ENCODE measurements at places on chromosomes 4 and X.
A peak's percentile ranks its signal among the peaks of the same experiment; 100 is the strongest.

GRCh38 chrX:861921-862320 is 231.3 kb downstream of the SHOX start:
- no peak for DNase-seq

- DNase-seq: no peak
These were observed 36.5 kb downstream of the SHOX start for GRCh38 chrX:666762-667720.

- DNase-seq: peak; percentile 21
These were observed 23.8 kb downstream of the VCX2 start for GRCh38 chrX:8147226-8147625.

GRCh38 chr4:82898322-82899243 is 2.0 kb upstream of the THAP9 start:
- no peak for DNase-seq

GRCh38 chrX:123171781-123172180 is 12.3 kb upstream of the GRIA3 start:
- no peak for DNase-seq

DNA sequence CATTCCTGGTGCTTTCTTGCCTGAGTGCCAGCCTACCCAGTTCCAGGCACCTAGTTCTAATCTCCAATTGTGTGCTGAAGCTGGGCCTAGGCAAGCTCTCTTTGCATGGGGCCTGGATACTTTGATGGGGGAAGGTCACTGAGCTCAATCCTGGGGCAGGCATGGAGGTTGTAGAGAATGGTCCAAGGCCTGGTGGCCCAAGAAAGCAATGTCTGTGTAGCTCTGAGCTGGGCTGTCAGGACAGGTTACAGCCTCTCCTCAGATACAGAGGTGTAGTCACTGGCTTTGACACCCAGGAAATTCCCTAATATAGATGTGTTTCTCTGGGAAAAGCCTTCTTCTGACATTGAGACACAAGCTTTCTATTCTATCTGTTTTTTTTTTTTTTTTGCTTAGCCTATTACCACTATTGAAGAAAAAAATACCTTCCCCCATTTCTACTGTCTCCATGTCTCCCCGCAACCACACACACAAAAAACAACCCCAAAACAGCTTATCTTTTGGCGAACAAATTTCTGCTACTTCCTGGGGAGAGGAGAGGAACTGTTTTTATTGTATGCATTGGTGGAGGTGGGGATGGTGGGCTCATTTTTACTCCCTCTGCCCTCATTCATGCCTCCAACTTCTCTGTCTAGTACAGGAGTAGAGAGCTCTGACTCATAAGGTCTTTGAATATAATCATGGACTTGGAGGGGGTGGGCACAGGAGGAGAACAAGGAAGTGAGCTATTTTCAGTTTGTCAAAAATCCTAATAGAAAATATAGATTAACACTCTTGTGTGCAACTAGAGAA is 66.7 kb upstream of the DHX15 start:
- DNase-seq: no peak

- DNase-seq: no peak
These were observed 35.6 kb downstream of the PAK3 start for GRCh38 chrX:111131572-111131971.

GRCh38 chr4:77023920-77024319 is 51.9 kb downstream of the CCNI start:
- DNase-seq: no peak

DNA sequence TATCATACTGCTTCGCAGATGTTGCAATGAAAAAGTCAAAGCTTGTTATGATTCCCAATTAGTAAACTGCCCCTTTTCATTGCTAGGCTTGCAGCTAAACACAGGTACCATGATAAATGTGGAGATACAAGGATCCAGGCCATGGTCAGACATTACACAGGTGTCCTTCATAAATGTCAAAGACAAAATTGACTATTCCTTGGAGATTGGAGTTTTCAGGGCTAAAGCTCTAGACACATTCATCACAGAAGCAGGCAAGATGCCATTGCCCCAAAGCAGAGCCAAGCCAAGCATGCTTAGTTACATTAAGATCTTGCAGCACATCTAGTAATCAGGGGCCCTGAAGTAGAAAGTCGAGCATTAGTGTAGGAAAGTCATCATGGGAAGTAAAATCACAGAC is 111.3 kb upstream of the INTU start:
- no peak for DNase-seq

GRCh38 chr4:109846395-109847098 is 1.4 kb upstream of the LRIT3 start:
- DNase-seq: no peak

- no peak for DNase-seq
These were observed 2.8 kb upstream of the AMTN start for GRCh38 chr4:70515367-70516250.

GRCh38 chrX:118802857-118803256 is 20.8 kb upstream of the ZCCHC12 start:
- no peak for DNase-seq

DNA sequence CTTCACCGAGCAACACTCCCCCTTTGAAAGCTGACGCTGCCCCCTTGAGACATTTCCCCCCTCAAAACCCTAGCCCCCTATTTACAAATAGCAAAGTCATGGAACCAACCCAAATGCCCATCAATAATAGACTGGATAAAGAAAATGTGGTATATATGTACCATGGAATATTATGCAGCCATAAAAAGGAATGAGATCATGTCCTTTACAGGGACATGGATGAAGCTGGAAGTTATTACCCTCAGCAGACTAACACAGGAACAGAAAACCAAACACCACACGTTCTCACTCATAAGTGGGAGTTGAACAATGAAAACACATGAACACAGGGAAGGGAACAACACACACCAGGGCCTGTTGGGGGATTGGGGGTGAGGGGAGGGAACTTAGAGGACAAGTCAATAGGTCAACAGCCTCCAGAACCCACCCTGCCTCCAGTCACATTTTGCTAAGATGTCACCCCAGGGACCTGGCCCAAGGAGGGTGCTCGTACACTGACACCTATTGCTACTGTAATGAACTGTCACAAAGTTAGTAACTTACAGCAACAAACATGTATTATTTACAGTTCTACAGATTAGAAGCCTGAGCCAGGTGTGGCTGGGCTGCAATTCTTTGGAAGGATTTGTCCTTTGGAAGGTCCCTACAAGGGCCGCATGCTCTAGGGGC is 20.6 kb downstream of the SCD5 start:
- DNase-seq: no peak

DNA sequence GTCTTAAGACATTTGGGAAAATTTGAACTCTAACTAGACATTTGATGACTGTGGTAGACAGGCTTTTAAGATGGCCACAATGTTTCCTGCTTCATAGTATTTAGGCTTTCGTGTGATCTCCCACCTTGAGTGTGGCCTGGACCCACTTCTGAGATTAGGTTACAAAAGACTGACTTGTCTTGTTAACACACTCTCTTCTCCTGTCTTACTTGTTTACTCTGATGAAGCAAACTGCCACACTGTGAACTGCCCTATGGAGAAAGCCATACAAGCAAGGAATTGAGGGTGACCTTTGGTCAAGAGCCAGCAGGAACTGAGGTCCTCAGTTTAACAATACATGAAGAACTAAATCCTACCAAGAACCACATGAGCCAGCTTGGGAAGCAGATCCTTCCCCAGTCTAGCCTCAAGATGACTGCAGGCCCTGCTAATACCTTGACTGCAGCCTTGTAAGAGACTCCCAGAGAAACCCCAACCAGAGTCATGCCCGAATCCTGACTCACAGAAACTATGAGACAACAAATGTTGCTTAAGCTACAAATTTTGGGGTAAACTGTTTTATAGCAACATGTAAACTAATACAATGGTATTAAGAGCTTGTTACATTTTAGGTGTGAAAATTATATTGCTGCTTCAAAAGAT is 20.3 kb downstream of the UBA6 start:
- DNase-seq: no peak

DNA sequence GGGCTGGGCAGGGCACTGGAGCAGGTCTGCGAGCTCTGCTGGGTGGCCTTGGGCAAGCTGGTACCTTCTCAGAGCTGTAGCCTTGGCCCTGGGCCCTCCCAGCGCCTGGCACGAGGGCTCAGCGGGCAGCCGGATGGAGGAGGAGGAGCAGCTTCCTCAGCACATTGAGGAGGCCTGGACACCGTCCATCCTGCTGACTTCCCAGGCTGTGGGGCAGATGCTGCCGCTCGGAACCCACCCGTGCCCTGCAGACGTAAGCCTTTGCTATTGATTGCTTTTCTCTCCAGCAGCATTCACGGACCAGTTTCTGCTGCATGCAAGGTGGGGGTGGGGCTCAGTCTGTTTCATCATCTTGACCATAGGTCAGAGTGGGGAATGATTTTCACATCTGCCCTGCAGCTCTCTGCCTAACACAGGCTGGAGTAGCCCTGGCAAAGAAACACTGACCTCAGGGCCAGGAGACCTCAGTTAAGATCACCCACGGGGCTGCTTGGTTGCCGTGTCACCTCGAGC is 80.7 kb upstream of the PSAPL1 start:
- DNase-seq: no peak

DNA sequence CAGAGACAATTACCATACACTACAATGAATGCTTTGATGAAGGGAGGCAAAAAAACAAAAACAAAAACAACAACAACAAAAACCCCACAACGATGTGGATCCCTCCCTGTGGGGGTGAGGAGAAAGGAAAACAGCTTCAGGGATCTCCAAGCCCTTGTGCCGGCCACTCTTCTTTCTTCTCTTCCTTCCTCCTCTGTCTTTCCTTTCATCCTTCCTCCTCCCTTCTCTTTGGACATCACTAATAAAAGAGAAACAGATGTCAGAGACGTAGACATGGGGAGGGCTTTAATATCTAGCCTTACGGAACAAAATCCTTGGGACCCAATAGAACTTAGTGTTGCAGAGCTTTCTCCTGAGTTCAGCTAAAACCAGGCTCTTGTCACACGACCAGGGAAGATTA is 18.8 kb upstream of the STX18 start:
- DNase-seq: no peak

DNA sequence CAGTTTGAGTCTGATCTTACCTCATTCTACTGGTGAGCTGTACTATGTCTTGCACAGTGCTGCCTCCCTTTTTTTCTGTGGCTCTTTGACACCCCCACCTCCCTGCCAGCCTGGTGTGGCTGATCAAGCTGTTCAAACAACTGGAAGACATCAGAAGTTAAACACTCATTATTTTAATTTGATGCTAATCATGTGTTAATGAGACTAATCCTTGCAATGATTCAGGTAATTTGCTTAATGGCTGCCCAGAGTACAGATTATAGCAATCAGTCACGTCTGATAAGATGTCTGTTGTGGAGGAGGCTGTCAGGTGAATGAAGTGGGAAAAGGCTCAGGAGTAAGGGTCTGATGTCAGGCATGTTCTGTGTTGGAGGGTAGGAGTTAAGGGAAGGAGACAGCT is 87.4 kb upstream of the GK2 start:
- DNase-seq: peak; percentile 21

DNA sequence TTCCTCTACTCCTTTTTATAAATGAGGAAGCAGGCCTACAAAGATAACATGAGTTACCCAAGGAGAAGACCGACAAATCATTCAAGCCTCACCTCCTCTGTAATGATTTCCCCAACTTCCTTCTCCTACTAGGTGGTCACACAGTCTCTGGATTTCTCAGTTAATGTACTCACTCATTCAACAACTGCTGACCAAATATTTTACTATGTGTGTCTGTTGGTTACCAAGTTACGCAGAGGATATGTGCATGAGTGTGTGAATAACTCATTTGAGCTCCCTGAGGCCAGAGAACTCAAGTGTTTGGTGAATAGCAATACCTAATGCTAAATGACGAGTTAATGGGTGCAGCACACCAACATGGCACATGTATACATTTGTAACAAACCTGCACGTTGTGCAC is 10.4 kb downstream of the CASK start:
- DNase-seq: no peak

DNA sequence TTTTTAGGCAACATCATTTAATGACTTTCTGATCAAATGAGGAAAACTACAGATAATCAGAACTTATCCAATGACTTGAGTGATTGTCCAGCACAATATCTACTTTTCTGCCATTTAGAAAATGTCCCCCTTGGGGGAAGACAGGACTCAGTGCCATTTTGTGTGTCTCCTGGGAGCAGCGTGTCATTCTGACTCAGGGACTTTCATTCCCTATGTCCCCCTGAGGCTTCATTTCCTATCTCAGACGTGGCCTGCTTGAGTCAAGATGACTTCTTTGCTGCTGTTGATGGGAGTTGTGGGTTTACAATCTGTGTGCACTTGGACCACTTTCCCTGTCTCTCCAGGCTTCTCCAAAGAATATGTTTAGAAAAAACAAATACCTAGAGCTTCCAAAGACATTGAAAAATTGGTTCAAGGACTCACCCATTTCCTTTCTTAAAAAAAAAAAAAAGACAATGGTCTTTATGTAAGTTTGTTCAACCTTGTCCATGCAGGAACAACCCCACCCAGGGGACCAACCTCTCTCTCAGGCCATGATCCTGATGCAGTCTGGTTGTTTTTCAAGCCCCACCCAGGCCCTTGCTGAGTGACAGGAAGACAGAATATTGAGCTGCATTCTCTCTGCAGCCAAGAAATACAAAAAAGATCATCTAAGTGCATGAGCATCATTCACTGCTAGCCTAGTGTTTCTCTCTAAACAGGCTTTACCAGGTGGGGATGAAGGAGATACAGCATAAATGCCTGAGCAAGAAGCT is 34.3 kb upstream of the TMEM154 start:
- DNase-seq: no peak

- DNase-seq: peak; percentile 6
These were observed at the start of gene SOWAHB for GRCh38 chr4:76897536-76898384. SOWAHB (minus strand) TSS chr4:76898144; CDS start chr4:76897849, 295 bp downstream.

DNA sequence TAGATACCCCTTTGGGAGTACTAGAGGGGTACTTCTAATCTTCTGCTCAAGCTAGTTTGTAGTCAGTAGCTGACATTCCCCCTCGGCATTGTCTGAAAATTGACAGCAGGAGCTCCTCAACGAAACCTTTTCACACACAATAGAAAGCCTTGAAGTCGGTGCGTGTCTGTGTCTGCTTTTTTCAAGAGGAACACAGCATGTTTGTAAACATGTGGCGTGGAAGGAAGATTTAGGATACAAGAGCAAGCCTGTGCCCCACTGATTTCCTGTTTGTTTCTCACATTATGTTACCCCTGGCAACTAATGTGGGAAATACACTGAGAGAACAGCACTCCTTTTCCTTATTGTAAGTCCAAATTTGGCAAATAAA is 252.6 kb downstream of the ANKRD50 start:
- DNase-seq: no peak

DNA sequence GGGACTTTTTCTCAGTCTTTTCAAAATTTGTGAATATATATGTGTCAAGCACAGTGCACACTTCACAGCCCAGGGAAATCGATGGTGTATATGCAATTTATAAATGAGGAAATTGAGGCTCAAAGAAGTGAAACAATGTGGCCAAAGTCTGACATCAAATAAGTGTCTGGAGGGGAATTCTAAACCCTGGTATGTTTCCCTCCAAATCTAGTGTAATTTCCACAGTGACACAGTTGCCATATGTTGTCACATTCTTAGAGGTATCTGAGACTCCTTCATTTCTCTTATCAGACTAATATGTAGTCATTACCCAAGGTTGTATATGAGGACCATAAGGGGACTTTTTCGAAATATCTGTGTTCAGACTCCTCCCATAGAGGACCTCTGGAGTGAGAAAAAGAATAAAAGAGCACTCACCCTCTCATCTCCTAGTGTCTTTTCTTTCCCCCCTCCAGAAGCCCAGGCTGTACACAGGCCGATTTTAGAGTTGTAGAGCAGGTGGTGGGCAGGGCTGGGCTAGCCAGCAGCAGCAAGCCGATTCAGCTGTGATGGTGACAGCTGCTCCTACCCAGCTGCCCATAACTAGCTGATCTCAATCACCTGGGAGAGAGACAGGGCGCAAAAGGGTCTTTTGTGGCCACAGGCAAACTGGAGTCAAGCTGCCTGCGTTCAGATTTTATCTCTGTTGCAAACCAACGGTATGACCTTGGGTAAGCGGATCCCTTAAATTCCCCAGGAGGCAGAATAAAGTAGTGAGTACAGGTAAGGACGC is 55.1 kb downstream of the CLCN5 start:
- DNase-seq: no peak

Data from NCI-H2081 (cell line).